ENCODE measurements at places on chromosomes 4 and X. TPM values are rescaled to one million over a fixed set of nuclear protein-coding genes. Genes with fewer than 3 reads are reported as not detected.

DNA sequence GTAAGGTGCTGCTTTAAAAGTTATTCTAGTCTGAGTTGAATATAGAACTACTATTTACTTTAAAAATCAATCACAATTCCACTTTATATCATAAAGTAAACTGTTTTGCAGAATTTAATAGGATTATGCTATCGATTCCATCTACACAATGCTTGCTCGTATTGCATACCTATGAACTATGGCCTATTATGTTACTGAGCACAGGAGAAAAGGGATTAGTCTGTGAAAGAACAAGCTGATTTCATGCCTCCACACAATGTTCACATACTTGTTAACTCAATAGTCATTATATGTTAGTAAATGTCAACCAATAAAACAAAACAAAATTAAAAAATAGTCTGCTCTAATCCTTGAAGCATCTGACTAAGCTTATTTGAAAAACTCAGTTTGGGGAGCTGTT is 223.6 kb downstream of the PCDH10 start:
- no peak for DNase-seq

The CLDN22 gene
- not detected for total RNA-seq

The AWAT2 gene
- not detected for total RNA-seq

The PWWP3B gene
- 3.1 TPM for total RNA-seq

- DNase-seq, result no peak
Observed at GRCh38 chrX:82218361-82218760, 1016.5 kb downstream of the SH3BGRL start.

DNA sequence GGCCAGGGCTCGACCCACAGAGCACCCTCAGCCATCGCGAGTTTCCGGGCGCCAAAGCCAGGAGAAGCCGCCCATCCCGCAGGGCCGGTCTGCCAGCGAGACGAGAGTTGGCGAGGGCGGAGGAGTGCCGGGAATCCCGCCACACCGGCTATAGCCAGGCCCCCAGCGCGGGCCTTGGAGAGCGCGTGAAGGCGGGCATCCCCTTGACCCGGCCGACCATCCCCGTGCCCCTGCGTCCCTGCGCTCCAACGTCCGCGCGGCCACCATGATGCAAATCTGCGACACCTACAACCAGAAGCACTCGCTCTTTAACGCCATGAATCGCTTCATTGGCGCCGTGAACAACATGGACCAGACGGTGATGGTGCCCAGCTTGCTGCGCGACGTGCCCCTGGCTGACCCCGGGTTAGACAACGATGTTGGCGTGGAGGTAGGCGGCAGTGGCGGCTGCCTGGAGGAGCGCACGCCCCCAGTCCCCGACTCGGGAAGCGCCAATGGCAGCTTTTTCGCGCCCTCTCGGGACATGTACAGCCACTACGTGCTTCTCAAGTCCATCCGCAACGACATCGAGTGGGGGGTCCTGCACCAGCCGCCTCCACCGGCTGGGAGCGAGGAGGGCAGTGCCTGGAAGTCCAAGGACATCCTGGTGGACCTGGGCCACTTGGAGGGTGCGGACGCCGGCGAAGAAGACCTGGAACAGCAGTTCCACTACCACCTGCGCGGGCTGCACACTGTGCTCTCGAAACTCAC is 3.6 kb downstream of the MID1IP1 start:
- DNase-seq, result no peak

The GAGE2A gene
- not detected for total RNA-seq
